CD14-positive monocyte (primary cell): ENCODE measurements at places on chromosomes 5 and 9.

DNA sequence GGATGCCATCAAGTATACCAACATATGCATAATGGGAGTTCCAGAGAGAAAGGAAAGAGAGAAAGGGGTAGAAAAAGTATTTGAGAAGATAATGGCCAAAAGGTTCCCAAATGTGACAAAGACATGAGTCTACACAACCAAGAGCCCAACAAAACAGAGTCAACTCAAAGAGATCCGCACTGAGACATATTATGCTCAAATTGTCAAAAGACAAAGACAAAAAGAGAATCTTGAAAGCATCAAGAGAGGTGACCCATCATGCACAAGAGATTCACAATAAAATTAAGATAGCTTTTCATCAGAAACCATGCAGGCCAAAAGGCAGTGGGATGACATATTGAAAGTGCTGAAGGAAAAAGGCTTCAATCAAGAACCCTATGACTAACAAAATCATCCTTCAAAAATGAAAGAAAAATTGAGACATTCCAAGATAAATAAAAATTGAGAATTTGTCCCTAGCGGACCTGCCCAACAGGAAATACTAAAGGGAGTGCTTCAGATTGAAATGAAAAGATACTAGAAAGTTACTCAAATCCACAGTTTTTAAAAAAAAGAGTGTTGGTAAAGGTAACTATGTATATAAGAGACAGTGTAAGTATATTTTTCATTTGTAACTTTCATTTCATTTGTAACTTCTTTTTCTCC is 160.9 kb downstream of the AUH start:
- no peaks in the 10 kb centered on the region for H3K27me3 ChIP-seq
- H3K27ac ChIP-seq: no peak overlapping the region
- no peaks in the 10 kb centered on the region for H3K36me3 ChIP-seq
- DNase-seq: no peak
- H3K4me3 ChIP-seq: no peak overlapping the region

GRCh38 chr9:86545090-86545489 is 190.9 kb upstream of the TUT7 start:
- DNase-seq: no peak
- no peaks in the 10 kb centered on the region for H3K27me3 ChIP-seq
- no peak overlapping the region for H3K4me3 ChIP-seq

DNA sequence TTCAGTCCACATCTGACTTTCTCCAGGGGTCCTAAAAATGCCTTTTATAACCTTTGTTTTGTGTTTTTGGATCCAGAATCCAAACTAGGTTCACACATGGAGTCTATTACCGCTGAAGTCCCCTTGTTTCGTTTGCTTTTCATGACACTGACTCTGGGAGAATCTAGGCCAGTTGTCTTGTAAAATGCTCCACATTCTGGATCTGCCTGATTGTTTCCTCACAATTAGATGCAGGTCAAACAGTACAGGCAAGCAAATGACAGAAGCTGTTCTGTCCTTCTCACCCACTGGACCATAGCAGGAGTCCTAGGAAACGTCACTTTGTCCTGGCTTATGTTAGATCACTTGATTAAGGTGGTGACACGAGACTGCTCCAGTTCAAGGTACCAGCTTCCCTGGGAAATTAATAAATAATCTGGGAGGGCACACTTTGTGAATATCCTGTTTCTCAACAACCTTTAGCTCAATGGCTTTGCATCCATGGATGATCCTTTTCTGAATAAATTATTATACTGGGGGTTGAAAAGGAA is 34.1 kb downstream of the FABP6 start:
- H3K27ac ChIP-seq: no peak overlapping the region
- H3K27me3 ChIP-seq: peaks cover 3% of the 10 kb centered on the region
- no peak for DNase-seq
- H3K36me3 ChIP-seq: no peaks in the 10 kb centered on the region
- peaks cover 14% of the 10 kb centered on the region for H3K4me1 ChIP-seq

- no peak overlapping the region for H3K4me3 ChIP-seq
- no peaks in the 10 kb centered on the region for H3K27me3 ChIP-seq
- DNase-seq: no peak
- H3K36me3 ChIP-seq: no peaks in the 10 kb centered on the region
- H3K4me1 ChIP-seq: no peaks in the 10 kb centered on the region
These were observed 1047.6 kb upstream of the ACO1 start for GRCh38 chr9:31336841-31337240.

DNA sequence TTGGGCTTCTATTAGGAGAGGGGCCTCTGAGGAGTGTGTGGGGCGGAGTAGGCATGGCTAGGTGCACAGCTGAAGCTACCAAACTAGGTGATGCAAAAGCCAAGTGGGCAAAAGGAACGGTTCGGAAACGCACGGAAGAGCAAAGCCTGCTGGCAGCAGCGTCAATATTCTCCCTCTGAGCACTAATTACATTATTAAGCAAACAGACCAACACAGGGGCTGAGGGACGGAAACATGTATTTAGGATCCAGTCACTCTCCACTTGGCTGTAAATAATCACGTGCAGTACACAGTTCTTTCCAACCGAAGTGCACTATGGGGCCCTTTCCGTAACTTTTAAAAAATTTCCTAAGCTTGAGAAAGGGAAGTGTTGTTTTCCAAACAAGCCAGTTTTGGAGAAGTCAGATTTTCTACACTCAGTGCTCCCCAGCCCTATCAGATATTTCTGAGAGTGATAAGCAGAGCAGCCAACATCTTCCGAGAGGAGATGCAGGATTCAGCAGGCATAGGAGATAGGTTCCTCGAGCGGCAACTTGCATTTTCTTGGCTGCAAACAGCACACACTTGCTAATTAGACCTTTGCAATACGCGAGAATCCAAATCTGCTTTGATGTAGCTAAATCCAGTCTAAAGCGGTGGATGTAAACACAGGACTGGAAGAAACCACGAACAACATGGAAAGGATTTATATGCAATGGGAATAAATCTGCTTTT is 217.2 kb upstream of the TBCA start:
- no peak for DNase-seq
- no peaks in the 10 kb centered on the region for H3K4me1 ChIP-seq
- H3K36me3 ChIP-seq: peaks cover 3% of the 10 kb centered on the region
- H3K27ac ChIP-seq: no peak overlapping the region
- no peak overlapping the region for H3K4me3 ChIP-seq
- H3K27me3 ChIP-seq: no peaks in the 10 kb centered on the region

GRCh38 chr9:130995086-130996011 is 13.6 kb upstream of the LAMC3 start:
- H3K36me3 ChIP-seq: no peaks in the 10 kb centered on the region
- H3K4me3 ChIP-seq: no peak overlapping the region
- H3K27ac ChIP-seq: peak overlapping the region; percentile 38
- DNase-seq: peak; percentile 23
- no peaks in the 10 kb centered on the region for H3K27me3 ChIP-seq
- H3K4me1 ChIP-seq: peaks cover 55% of the 10 kb centered on the region

DNA sequence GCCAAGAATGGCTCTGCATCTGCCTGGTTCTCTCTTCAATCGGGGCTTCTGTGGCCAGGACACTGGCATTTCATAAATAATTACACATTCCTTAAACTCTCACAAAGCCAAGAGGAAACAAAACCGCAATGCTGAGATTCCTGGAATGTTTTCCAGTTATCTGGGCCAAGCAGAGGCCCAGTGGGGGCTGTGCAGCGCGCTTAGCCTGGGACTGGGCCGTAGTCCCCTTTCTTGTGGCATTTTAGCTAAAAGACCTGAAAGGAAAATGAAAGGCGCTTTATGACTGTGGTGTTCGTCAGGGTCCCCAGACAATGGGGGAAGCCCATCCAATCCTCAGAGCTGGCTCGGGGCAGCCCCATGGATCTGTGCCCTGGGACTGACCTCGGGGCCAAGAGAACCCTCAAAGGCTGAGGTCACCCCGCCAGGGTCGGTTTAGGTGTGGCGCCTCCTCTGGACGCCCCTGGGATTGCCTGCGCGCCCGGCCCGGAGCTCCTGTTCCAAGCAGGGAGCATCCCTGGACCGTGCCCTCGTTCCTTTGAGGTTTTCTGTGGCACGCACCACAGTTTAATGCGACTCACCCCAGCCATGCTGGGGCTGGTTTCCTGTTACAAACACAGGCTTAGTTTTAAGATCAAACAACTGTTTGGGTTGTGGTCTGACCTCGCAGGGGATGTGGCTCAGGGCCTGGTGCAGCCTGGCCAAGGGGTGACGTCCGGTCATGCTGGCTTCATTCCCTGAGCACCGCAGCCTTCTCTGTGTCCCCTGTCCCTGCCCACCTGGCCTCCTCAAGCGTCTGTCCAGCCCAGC is 51.5 kb upstream of the NKD2 start:
- H3K4me1 ChIP-seq: no peaks in the 10 kb centered on the region
- H3K4me3 ChIP-seq: no peak overlapping the region
- H3K27me3 ChIP-seq: peaks cover 9% of the 10 kb centered on the region
- no peaks in the 10 kb centered on the region for H3K36me3 ChIP-seq
- H3K27ac ChIP-seq: no peak overlapping the region

DNA sequence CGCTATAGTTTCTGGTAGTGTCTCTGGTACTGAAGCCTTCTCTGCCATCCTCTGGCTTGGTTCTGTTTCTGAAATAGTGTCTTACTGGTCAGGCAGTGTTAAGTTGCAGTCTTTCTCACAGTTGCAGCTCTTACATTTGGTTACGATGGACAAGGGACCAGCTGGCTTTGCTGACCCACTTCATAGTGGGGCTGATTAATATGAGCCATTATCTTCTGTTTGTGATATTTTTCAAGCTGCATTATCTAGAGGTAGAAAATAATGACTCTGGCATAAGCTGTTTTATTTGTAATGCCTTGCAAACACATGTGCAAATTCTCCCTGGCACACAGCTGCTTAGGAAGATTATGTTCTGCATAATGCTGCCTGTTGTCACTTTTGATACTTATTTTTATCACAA is 199.1 kb downstream of the KDM4C start:
- no peak overlapping the region for H3K4me3 ChIP-seq
- DNase-seq: no peak
- H3K36me3 ChIP-seq: peaks cover 3% of the 10 kb centered on the region
- no peaks in the 10 kb centered on the region for H3K27me3 ChIP-seq

- peak; percentile 28 for DNase-seq
- H3K4me1 ChIP-seq: peaks cover 28% of the 10 kb centered on the region
These were observed 5.7 kb upstream of the EBF1 start for GRCh38 chr5:159105145-159106053.

GRCh38 chr9:124855944-124856765 is 2.9 kb downstream of the WDR38 start:
- H3K27me3 ChIP-seq: no peaks in the 10 kb centered on the region
- peak overlapping the region; percentile 9 for H3K27ac ChIP-seq
- peaks cover 19% of the 10 kb centered on the region for H3K4me1 ChIP-seq
- no peak overlapping the region for H3K4me3 ChIP-seq

- DNase-seq: no peak
- H3K4me1 ChIP-seq: no peaks in the 10 kb centered on the region
- H3K27ac ChIP-seq: no peak overlapping the region
These were observed 755.7 kb downstream of the TLR4 start for GRCh38 chr9:118459913-118460312.

DNA sequence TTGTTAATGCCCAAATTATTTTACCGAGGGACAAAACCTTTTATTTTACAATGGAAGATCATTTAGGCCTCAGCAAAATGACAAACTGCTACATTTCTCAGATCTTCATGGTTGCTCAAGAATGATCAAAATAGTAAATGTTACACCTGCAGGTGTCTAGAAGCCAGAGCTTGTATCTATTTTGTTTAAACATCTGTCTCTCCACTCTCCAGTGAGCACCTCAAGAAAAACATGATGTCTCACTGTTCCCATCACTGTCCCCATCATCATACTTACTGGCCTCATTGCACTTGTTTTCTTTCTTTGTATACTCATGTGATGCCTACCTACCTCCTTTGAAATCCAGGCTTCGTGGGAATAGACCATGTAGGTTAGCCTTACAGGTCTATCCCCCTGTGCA is 149.6 kb downstream of the TTLL11 start:
- H3K27me3 ChIP-seq: no peaks in the 10 kb centered on the region
- no peak overlapping the region for H3K4me3 ChIP-seq
- no peaks in the 10 kb centered on the region for H3K36me3 ChIP-seq

- H3K4me3 ChIP-seq: no peak overlapping the region
- no peak overlapping the region for H3K27ac ChIP-seq
- DNase-seq: no peak
- H3K27me3 ChIP-seq: no peaks in the 10 kb centered on the region
- H3K4me1 ChIP-seq: peaks cover 9% of the 10 kb centered on the region
These were observed 11.1 kb upstream of the S100Z start for GRCh38 chr5:76838481-76839261.

DNA sequence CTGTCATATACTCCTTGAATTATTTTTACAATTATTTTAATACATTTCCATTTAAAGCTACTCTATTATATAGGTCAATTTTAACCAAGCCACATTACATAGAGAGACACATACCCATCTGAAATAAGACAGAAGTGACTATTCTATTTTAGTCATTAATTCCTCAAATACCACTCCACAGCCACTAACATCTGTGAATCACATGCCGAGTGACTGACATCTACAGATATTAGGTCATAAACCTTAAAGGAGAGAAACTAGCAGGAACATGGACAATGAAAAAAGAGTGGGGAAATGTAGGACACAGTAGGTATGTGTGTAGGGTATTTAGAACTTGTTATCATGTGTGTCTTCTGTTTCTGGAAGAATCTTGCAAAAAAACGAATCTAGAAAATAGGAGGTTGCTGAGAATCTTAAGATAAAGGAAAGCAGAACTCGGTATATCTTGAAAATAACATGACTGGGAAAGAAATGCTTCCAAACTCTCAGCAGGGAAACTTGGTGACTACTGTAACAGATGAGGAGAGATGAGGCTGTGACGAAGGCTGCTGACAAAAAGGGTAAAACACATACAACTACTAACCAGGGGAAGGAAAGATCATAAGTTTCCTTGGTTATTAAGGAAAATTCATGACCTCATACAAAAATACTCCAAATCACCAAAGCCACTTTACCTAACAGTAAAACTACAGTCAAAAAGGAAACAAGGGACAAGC is 84.6 kb downstream of the PLPP1 start:
- H3K4me3 ChIP-seq: no peak overlapping the region
- no peak for DNase-seq
- H3K36me3 ChIP-seq: no peaks in the 10 kb centered on the region
- H3K27me3 ChIP-seq: no peaks in the 10 kb centered on the region
- H3K4me1 ChIP-seq: no peaks in the 10 kb centered on the region

- H3K27ac ChIP-seq: no peak overlapping the region
- peaks cover 60% of the 10 kb centered on the region for H3K4me1 ChIP-seq
- no peak overlapping the region for H3K4me3 ChIP-seq
- no peaks in the 10 kb centered on the region for H3K27me3 ChIP-seq
- DNase-seq: no peak
These were observed 35.3 kb downstream of the CPEB4 start for GRCh38 chr5:173923218-173924095.

GRCh38 chr9:103798620-103799019 is 295.5 kb upstream of the SMC2 start:
- no peaks in the 10 kb centered on the region for H3K4me1 ChIP-seq
- DNase-seq: no peak
- H3K27me3 ChIP-seq: no peaks in the 10 kb centered on the region
- H3K27ac ChIP-seq: no peak overlapping the region
- H3K36me3 ChIP-seq: no peaks in the 10 kb centered on the region

- H3K4me3 ChIP-seq: no peak overlapping the region
- no peak for DNase-seq
- H3K36me3 ChIP-seq: no peaks in the 10 kb centered on the region
These were observed 202.7 kb downstream of the FAM114A2 start for GRCh38 chr5:153835891-153836515.

GRCh38 chr5:149611326-149611725 is 30.0 kb downstream of the ARHGEF37 start:
- H3K4me3 ChIP-seq: no peak overlapping the region
- no peaks in the 10 kb centered on the region for H3K36me3 ChIP-seq
- H3K27me3 ChIP-seq: no peaks in the 10 kb centered on the region
- DNase-seq: no peak
- H3K4me1 ChIP-seq: peaks cover 2% of the 10 kb centered on the region
- H3K27ac ChIP-seq: no peak overlapping the region
